Stimulated activated CD8-positive, alpha-beta memory T cell treated with anti-CD3 and anti-CD28 coated beads, Interleukin-15, amount 100 ng/mL, for 24 hours (primary cell): ENCODE measurements at places on chromosomes 2 and 18.

GRCh38 chr2:10495311-10495987 is 47.3 kb upstream of the ODC1 start:
- DNase-seq = no peak

- DNase-seq = no peak
These were observed 253.4 kb downstream of the ARHGAP15 start for GRCh38 chr2:143382573-143382972.

GRCh38 chr2:211835695-211836094 is 702.9 kb downstream of the ERBB4 start:
- DNase-seq = no peak

- DNase-seq = no peak
These were observed 34.1 kb upstream of the UBE2F start for GRCh38 chr2:237932731-237933131.

GRCh38 chr2:223414646-223415045 is 187.5 kb downstream of the SCG2 start:
- DNase-seq = no peak

DNA sequence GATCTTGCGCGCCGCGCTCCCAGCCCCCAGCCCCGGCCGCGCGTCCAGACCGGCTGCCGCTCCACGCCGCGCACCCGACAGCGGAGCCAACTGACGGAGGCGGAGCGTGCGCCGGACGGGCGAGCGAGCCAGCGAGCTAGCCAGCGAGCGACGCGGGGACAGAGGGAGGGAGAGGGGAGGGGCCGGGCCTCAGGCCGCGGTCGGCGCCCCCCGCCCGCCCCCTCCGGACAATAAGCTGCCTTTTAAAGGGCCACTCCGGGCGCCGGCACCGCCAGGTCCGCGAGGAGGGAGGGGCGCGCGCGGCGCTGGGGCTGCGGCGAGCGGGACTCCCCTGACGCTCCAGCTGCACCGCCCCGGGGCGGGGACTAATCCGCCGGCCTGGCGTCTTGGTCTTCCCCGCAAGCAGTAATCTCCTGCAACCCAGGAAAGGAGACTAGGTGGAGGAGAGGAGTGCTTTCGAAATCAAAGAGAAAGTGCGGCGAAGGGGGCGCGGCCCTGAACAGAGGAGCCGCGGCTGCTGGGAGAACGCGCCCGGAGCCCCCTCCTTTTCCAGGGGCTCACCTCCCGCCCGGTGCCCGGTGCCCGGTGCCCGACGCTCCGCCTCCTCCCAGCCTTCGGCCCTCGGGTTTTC is at the start of gene BIN1:
Gene BIN1 (minus strand): TSS at position 164 of the 631 bp plus-strand sequence. CDS start 211 bp downstream, outside the sequence.
- DNase-seq = peak; percentile 33

- DNase-seq = no peak
These were observed 35.9 kb downstream of the EFR3B start for GRCh38 chr2:25077789-25078169.

DNA sequence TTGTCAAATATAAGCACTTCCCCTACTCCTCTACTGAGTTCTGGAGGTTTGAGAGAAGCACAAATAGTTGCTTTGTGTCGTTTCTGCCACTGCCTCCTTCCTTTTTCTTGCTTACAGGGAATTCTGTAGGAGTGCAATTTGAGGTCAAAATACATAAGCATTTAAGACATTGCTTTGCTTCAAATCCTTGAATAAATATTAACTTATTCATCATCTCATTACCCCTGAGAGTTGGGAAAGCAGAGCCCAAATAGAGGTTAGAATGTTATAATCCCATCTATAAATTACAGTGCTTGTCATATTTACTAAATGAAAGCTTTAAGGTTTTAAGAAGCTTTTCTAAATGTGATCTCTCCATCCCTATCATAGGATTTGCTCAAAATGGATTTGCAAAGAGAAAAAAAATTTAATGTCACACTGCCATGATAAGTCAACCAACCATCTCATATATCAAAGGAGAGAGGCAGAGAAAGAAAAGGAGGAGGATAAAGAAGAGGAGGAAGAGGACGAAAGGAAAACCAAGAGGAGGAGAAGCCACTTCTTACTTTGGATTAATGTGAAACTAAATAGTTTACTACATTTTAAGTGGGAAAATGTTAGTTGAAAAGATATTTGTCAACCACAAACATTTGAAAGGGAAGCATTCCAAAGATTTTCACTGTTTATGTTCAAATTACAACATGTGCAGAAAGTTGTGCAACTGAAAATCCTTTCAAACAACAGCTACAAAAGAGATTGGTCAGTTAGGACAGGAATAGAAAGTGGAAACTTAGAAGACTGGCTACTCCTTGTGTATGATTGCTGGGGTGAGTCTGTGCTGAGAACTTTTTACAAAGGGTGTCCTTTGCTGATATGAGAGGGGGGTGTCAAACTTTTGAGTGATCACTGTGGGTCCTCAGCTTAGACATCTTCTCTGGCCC is 277.3 kb upstream of the FN1 start:
- no peak for DNase-seq

- no peak for DNase-seq
These were observed 437.0 kb downstream of the PTPRM start for GRCh38 chr18:8003878-8004675.

GRCh38 chr2:157176602-157177001 is 80.9 kb upstream of the GALNT5 start:
- DNase-seq = no peak

GRCh38 chr2:123916051-123916450 is 109.0 kb upstream of the CNTNAP5 start:
- no peak for DNase-seq

DNA sequence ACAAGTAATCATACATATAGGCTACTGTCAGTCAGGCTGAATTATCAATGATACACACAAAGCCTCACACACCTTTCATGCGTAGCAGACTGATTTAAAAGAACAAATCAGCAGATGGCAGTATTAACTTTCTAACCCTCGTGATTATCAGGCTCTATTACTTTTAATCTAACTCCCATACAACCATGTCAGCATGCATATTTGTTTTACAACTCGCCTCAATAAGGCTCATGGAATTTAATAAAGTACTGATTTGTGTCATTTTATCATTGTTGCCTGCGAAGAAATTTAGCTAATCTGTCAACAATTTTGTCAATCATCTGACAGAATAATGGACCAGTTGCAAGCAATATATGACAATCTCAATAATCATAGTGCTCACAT is 82.8 kb downstream of the SLC25A12 start:
- DNase-seq = no peak

GRCh38 chr2:88613921-88614320 is 13.3 kb downstream of the EIF2AK3 start:
- no peak for DNase-seq

DNA sequence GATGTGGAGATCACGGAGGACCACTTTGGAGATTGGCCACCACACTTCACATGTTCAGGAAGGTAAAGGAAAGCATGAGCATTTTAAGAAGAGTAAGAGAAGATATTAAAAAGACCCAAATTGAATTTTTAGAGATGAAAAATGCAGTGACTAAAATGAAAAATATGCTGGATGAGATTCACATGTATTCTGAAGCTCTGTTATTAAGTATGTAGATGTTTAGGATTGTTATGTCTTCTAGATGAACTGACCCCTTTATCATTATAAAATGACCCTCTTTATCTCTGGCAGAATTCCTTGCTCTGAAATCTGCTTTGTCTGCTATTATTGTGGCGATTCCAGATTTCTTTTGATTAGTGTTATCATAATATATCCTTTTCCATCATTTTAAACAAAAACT is 36.0 kb upstream of the DYNC2LI1 start:
- DNase-seq = no peak

DNA sequence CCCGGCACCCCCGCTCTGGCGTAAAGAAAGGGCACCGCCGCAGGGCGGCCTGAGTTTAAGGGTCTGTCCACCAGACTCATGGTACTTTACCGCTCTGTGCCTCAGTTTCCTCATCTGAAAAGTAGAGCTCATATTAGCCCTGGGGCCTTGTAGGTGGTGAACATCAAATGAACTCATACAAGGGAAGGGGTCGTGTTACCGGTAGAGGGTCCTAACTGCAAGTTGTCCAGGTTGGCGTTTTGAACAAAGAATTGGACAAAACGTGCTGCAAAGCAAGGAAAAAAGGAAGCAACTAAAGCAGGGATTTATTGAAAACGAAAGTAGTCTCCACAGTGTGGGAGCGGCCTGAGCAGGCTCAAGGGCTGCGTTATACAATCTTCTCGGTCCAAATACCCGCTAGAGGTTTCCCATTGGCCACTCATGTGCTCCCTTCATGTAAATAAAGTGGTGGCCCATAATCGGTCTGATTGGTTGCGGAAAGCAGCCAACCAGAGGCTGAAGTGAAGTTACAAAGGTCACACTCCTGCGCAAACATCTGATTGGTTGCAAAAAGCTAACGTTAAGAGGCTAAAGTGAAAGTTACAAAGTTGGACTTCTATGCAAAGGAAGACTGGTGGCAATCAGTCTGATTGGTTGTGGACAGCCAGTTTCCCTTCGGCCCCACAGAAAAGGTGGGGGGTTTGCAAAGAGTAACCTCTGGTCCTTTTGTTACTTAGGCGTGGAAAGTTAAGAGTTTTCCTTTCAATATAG is 80.7 kb upstream of the LDLRAD4 start:
- no peak for DNase-seq

DNA sequence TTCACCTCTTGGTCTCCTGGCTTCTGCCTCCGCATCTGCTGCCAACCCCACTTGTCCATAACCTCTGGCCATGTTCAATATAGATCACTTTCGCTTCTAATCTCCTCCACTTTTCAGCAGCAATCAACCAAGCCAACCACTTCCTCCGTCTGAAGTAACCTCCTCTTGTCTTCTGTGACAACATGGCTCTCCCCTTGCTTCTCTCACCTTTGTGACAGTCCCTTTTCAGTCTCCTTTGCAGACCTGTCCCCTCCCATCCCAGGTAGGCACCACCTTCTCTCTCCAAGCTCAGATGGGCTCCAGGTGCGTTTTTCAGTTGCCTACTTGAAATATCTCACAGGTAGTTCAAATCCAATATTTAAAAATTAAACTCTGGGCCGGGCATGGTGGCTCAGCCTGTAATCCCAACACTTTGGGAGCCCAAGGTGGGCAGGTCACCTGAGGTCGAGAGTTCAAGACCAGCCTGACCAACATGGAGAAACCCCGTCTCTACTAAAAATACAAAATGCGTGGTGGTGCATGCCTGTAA is 4.7 kb upstream of the PSD4 start:
- DNase-seq = no peak

- DNase-seq = no peak
These were observed 6.3 kb downstream of the SPIRE1 start for GRCh38 chr18:12651651-12652050.

- no peak for DNase-seq
These were observed 65.5 kb upstream of the SKOR2 start for GRCh38 chr18:47316924-47317323.

- no peak for DNase-seq
These were observed 8.5 kb upstream of the METTL21A start for GRCh38 chr2:207633686-207634085.

- no peak for DNase-seq
These were observed 88.5 kb downstream of the FIGN start for GRCh38 chr2:163647300-163647699.

- DNase-seq = no peak
These were observed 151.0 kb upstream of the DAPL1 start for GRCh38 chr2:158644139-158644538.

GRCh38 chr2:223901311-223901710 is 43.8 kb downstream of the WDFY1 start:
- no peak for DNase-seq

GRCh38 chr18:79069717-79070151 is 540 bp downstream of the ATP9B start:
- no peak for DNase-seq

GRCh38 chr2:69099541-69099940 is 86.6 kb downstream of the ANTXR1 start:
- no peak for DNase-seq

GRCh38 chr2:200964498-200964897 is 1.0 kb upstream of the ORC2 start:
- no peak for DNase-seq

DNA sequence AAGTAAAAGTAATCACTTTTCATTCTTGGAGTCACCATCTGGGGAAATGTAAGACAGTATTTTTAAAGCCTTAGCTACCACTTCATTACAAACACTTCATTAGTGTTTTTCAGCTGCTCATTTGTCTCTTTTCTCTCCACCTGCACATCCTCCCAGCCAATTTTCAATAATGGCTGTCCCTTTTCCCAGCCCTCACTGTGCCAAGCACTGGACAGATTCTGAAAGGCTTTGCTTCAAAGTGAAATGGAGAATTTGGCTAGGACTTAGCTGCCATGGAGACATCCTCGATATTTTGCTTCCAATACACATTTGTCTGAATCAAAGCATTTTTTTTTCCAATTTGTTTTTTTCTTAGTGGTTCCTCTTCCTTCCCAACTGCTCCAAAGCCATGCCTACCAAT is 272.4 kb upstream of the NRXN1 start:
- DNase-seq = no peak

DNA sequence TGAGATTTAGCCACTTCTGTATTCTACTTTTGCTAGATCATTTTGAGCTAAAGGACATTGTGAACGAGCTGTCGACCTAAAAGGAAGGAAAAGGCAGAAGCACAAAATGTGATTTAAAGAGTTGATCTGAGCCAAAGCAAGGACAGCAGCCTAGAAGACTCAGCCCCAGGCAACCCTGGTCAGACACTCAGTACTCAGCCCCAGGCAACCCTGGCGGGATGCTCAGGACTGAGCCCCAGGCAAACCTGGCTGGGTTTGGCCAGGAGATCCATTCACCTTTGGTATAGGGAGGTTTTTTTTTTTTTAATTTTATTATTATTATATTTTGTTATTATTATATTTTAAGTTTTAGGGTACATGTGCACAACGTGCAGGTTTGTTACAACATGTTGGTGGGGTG is 34.3 kb upstream of the PXDN start:
- no peak for DNase-seq

- DNase-seq = no peak
These were observed 163.1 kb downstream of the ANTXR1 start for GRCh38 chr2:69175790-69176715.

GRCh38 chr2:235773188-235773928 is 279.5 kb downstream of the AGAP1 start:
- DNase-seq = no peak

- no peak for DNase-seq
These were observed 131.5 kb upstream of the DLX2 start for GRCh38 chr2:172233987-172234715.

DNA sequence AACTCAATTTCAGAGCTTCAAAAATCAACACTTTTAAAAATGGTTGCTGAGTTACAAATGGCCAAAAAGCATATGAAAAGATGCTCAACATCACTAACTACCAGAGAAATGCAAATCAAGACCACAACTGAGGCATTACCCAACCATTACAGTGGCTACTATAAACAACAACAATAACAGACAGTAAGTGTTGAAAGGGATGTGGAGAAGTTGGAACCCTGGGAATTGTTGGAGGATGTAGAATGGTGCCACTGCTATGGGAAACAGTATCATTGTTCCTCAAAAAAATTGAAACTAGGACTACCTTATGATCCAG is 173.3 kb upstream of the SPRED2 start:
- DNase-seq = no peak

GRCh38 chr2:26891-27290 is 19.4 kb downstream of the FAM110C start:
- DNase-seq = no peak

GRCh38 chr2:165196411-165196810 is 7.4 kb downstream of the SCN3A start:
- DNase-seq = no peak
